Left renal cortex interstitium (tissue), 4 donors: ENCODE measurements at places on chromosomes 16 and 17. TPM values are rescaled to one million over a fixed set of nuclear protein-coding genes. Genes with fewer than 3 reads are reported as not detected.

Gene MPO
- polyA plus RNA-seq: 4.2 TPM

Gene TMEM106A
- polyA plus RNA-seq: 23.9 TPM

Gene CHD9NB
- polyA plus RNA-seq: 11.6 TPM

Gene TCAP
- polyA plus RNA-seq: 2.2 TPM

Gene AATK
- polyA plus RNA-seq: 7.0 TPM

Gene CAVIN1
- 58.0 TPM for polyA plus RNA-seq
